ENCODE measurements at places on chromosomes 1 and 21. TPM values are rescaled to one million over a fixed set of nuclear protein-coding genes. Genes with fewer than 3 reads are reported as not detected.

The OR2T29 gene
- total RNA-seq = not detected

The IARS2 gene
- total RNA-seq = 83.0 TPM

The ELAPOR1 gene
- 13.9 TPM for total RNA-seq

The PGLYRP4 gene
- not detected for total RNA-seq

The CHIA gene
- total RNA-seq = not detected

The CYYR1 gene
- not detected for total RNA-seq

The SPRR2A gene
- total RNA-seq = not detected

The LRRC53 gene
- total RNA-seq = not detected

The ADGRL4 gene
- total RNA-seq = not detected

The OR2T5 gene
- total RNA-seq = not detected

The ZNF684 gene
- 4.5 TPM for total RNA-seq

The NBPF26 gene
- 21.9 TPM for total RNA-seq

The RIPPLY3 gene
- 0.09 TPM for total RNA-seq

The CELA3A gene
- not detected for total RNA-seq

The TMEM167B gene
- 36.6 TPM for total RNA-seq

The CELA2A gene
- total RNA-seq = not detected

The TINAGL1 gene
- total RNA-seq = not detected

The OR2L2 gene
- not detected for total RNA-seq

The SNX7 gene
- not detected for total RNA-seq

The CYP4X1 gene
- total RNA-seq = not detected

The PTGFR gene
- not detected for total RNA-seq

The TEDDM1 gene
- not detected for total RNA-seq

The SLC25A34 gene
- 0.93 TPM for total RNA-seq

The KIAA0319L gene
- 28.5 TPM for total RNA-seq

The PLA2G2C gene
- not detected for total RNA-seq

The OPTC gene
- not detected for total RNA-seq

The FAM72A gene
- 17.5 TPM for total RNA-seq

The CDC42SE1 gene
- 213 TPM for total RNA-seq

The NUDT4B gene
- 0.69 TPM for total RNA-seq

The SSR2 gene
- 187 TPM for total RNA-seq

The PADI4 gene
- 0.27 TPM for total RNA-seq

The LINGO4 gene
- total RNA-seq = 0.09 TPM

The GSTM1 gene
- total RNA-seq = not detected

The USH2A gene
- total RNA-seq = not detected

The PKP1 gene
- not detected for total RNA-seq

The TBX19 gene
- total RNA-seq = 0.91 TPM

The ST6GALNAC3 gene
- total RNA-seq = 0.33 TPM

The ZBTB8A gene
- total RNA-seq = 0.40 TPM

The THAP3 gene
- total RNA-seq = 18.3 TPM

The OVAAL gene
- total RNA-seq = not detected

The FAM131C gene
- 0.62 TPM for total RNA-seq

The PROK1 gene
- total RNA-seq = not detected

The CYB561D1 gene
- total RNA-seq = 10.6 TPM

The FCRL6 gene
- total RNA-seq = 1.5 TPM

Data from CD8-positive, alpha-beta memory T cell (primary cell).